Esophagus squamous epithelium (tissue), 5 donors: ENCODE measurements at places on chromosomes 13 and 19.

GRCh38 chr13:29648760-29649159 is 53.3 kb upstream of the SLC7A1 start:
- no peak for DNase-seq

- no peak for DNase-seq
Measured at GRCh38 chr19:8320564-8321066, 560 bp downstream of the NDUFA7 start.

DNA sequence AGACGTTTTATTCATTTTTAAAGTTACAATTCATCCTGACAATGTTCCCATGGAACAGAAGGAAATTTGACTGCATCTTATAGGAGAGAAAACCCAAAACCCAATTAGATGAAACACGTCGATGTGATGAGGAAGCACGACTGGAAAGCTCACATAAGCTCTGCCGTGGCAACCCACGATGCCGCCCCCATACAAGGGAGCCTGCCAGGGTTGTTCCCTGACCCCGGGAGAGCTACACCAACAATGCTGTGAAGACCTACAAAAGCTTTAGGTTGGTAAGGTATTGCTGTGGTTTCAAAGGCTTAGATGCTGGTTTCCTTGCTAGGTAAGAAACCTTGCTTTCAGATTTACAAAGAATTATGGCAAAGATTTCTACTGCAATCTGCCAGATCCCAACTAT is 393.1 kb downstream of the KLF12 start:
- DNase-seq = no peak

DNA sequence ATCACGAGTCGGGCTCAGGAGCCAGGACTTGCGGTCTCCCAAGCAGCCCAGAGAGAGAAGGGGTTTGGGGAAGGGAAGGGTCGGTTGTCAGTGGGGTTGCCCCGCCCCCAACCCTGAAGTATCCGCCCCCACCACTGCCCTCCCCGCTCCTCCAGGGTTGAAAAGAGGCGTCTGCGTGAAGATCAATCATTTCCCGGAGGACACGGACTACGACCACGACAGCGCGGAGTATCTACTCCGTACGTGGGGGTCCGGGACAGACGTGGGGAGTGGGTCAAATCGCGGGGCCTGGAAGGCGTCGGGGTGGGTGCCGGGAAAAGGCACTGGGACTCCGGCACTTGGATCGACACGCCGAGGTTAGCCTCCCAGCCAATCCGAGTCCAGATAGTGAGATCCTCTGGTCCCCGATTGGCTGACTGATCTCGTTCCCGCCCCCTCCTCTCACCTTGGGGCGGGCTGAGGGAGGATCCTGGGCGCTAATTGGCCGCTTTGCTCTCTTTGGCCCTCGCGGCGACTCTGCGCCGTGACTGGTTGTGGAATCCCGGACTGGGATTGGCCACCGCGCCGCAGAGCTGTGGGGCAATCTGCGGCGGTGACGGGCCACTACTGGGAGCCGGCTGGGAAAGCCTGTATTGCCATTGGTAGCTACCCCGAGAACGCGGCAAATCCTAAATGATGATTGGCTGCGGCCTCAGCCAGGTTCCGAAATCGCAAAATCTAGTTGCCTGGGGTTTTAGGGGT is 13.3 kb upstream of the CACNG6 start:
- no peak for DNase-seq

GRCh38 chr19:41525989-41526388 is 50.0 kb upstream of the CEACAM21 start:
- DNase-seq = no peak

GRCh38 chr13:102984210-102984609 is 82.0 kb downstream of the SLC10A2 start:
- no peak for DNase-seq

GRCh38 chr19:18279266-18279515 is 2.2 kb downstream of the JUND start:
- DNase-seq = no peak

- DNase-seq = no peak
Measured at GRCh38 chr19:4773047-4773640, 18.4 kb upstream of the FEM1A start.

GRCh38 chr19:46101293-46101692 is 23.2 kb downstream of the IGFL3 start:
- no peak for DNase-seq

DNA sequence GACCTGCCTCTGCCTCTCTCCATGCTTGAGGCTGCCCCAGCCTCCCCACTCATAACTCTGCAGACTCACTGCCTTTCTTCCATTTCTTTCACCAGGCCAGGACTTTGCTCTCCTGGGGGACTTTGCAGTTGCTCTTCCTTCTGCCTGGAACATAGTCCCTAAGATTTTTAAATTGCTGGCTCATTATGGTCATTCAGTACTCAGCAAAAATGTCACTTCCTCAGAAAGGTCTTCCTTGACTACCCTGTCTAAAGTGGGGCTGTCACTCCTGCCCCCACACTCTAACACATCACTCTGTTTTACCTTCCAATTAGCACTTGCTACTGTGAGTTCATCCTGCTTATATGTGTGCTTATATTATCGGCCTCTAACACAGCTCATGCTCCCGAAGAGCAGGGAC is 618.2 kb downstream of the UQCRFS1 start:
- DNase-seq = no peak

- no peak for DNase-seq
Measured at GRCh38 chr19:48239582-48240141, 16.1 kb downstream of the CARD8 start.

DNA sequence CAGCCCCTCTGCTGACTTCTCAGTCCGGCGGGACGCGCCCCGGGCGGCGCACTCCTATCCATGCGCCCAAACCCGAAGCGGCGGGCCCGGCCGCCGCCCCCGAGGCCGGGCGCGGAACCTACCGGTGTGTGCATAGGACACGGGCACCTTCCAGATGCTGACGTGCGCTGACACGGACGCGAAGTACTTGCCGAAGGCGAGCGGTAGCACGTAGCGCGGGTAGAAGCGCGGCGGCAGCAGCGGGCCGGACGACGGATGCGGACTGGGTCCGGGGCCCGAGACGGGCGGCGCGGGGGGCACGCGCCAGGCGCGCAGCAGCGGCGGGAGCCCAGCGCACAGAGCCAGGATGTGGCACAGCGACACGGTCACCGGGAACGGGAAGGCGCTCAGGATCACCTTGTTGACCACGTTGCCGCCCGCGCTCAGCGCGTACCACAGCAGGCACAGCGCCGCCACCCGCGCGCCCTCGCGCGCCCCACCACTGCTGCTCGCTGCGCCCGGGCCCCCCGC is 338 bp downstream of the SLC35E1 start:
- DNase-seq = no peak

GRCh38 chr19:46025835-46026234 is 3.0 kb upstream of the PGLYRP1 start:
- no peak for DNase-seq

DNA sequence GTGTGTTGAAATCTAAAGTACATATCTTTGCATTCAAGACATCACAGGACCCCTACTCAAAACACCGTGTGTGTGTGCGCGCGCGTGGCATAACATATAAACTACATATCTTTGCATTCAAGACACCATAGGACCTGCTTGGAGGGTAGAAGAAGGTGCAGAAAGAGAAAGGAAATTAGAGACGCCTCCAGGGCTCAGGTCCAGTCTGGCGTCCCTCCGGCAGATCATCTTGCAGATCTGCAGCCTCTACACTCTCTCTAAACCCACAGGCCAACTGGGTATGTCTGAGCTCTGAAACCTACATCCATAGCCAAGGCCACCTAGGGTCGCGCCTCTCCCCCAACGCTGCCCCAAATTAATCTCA is 659 bp upstream of the PAFAH1B3 start:
- no peak for DNase-seq

DNA sequence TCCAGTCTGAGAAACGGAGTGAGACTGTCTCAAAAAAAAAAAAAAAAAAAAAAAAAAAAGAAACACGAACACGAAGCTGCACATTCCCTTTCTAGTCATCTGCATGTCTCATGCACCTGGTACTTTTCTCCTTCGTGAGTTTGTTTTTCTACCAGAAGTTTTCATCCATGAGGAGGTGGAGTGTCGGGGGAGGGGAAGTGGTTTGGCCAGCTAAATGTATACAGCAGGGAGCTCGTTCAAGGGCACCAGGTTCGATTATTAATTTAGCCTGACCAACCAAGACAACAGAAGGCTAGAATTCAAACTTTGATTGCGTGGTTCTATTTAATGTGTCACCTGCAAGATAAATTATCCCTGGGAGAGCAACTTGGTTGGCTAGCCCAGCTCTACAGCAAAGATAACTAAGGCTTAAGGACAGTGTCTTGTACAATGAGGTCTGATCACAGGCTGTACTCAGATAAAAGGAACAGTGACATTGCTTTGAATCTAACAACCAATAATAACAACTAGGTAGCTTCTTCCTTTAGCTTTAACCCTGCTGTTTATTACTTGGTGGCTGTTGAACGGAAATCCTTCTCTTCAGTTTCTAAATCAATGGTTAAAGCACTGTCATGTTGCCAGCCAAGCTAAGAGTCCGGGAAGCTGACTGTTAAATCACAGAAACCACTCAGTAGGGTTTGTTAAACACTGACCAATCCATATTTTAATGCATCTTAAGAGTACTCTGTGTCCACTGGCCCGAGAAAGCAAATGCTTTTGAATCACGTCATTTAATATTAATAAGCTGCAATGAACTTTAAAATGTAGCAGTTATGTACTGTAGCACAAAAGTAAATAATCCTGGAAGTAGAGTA is 98.4 kb upstream of the STARD13 start:
- no peak for DNase-seq

DNA sequence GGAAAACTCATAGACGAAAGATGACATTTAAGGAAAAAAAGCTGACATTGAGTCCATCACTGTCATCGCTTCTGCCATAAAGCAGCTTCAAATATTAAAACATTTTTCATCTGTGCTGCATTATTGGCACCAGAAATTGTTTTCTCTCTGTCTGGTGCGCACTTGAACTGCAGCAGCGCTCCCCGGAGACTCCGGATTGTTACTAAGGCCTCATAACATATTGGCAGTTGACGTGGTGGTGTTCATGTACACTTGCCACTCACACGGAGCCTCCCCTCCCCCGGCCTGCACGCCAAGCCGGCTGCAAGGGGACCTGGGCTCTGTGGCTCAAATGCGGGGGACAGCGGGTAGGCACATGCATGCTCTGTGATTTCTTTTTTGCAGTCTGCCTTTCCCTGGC is 203.2 kb downstream of the TSHZ3 start:
- DNase-seq = no peak

GRCh38 chr13:50843257-50844083 is at the start of gene DLEU7:
TSS of gene DLEU7 (minus strand) at chr13:50843692. CDS start at chr13:50843646, 46 bp downstream.
- DNase-seq = no peak

- DNase-seq = no peak
Measured at GRCh38 chr19:13121551-13122274, 3.6 kb downstream of the NACC1 start.

- no peak for DNase-seq
Measured at GRCh38 chr19:33090179-33090578, 9.2 kb downstream of the GPATCH1 start.

DNA sequence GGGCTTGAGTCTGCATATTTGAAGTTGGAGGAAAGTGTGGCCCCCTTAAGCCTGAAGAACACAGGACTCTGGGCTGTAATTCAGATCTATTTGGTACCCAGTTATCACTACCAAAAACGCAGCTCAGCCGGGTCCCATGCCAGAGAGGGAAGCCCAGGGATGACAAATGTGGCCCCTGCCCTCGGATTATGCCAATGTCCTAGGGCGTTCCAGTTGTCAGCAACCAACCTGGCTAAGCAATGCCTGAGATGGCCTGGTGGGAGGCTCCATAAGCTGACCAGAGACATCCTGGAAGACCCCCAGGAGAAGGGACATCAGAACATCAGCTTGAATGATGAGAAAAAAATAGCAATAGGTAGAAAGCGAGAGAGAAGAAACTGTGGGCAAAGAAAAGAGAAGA is 79.6 kb upstream of the UQCRFS1 start:
- no peak for DNase-seq

GRCh38 chr13:109781384-109782065 is 4.9 kb downstream of the IRS2 start:
- DNase-seq = no peak

DNA sequence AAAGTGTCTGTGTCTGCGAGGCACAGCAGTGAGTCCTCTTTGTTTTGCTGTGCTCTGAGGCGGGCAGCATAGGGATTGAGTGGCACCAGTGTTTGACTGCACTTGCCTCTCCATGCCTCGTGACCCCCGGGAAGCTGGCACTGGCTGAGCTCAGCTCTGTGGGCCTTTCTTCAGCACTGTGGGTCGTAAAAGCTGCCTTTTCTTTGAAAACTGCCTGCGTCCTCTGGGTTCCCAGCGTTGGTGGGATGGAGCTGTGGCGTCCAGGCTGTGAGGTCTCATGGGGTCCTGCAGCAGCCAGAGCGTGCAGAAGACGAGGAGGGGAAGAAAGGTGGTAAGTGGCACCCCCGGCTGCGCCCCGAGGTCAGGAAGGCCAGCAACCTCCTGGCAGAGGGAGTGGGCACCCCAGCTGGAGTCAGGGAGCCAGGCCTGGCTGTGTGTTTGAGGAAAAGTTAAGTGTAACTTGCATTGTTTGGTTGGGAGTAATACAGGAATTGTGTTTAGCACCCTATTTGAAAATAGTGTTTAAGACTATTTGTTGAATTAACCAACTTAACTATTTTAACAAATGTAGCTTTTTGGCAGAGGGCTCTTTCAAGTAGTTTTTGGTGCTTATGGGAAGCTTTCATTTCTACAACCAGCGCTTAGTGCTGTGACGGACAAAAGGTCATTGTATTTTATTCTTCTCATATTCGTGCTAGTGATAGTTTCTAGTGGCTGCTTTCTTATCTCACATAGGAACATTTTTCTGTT is 79.3 kb upstream of the TEX29 start:
- DNase-seq = no peak

DNA sequence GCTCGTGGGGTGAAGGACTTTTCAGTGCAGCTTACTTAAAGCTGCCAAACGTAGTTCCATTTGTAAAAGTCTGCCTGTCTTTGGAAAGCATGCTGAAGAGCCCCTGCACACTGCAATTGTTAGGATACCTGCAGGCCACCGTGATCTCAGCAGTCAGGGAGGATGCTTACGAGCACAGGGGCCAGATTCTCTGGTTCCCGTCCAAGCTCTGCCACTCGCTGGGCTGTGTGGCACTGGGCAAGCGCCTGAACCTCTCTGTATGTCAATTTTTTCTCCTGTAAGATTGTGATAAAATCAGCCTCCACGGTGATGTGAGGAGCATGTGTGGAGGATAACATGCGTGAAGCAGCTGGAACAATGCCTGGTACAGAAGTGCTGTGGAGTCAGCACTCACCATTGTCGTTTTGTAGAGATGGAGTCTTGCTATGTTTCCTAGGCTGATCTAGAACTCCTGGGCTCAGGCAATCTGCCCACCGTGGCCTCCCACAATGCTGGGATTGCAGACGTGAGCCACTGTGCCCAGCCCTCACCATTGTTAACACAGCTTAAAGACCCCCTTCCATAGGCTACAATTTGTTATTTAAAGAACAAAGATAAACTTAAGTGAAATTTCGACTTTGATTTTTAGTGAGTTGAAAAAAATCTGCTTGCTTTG is 3.5 kb downstream of the ADPRHL1 start:
- no peak for DNase-seq

DNA sequence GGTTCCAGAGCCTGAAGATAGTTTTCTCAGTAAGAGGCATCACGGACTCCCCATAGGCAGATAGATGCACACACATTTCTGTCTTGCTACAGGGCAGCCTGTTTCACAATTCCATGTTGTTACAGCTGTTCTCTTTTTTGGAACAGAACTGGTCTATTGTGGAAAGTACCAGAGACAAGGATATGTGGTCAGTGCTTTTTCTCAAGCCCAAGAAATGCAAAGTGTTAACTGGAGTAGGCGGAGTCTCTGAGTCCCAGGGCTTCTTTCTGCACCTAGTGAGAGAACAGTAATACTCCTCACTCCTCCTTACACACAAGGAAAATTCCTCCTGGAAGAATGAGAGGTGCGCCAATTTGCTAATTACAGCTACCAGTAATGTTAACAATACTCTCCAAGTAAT is 141.6 kb upstream of the ARGLU1 start:
- DNase-seq = no peak

- DNase-seq = no peak
Measured at GRCh38 chr13:79988573-79988972, 352.4 kb downstream of the SPRY2 start.
